ENCODE measurements at places on chromosomes 7 and 10.

DNA sequence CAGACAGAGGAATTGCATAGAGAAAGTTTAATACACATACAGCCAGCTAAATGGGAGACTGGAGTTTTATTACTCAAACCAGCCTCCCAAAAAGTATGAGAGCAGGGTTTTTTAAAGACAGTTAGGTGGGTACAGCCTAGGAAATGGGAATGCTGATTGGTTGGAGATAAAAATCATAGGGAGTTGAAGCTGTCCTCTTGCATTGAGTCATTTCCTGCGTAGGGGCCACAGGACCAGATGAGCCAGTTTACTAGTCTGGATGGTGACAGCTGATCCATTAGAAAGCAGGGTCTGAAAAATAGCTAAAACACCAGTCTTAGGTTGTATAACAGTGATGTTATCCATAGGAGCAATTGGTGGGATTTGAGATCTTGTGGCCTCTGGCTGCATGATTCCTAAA, 76.1 kb upstream of the POM121L12 start:
- DNase-seq = no peak

GRCh38 chr7:80185571-80185970, 50.9 kb downstream of the GNAI1 start:
- no peak for DNase-seq

GRCh38 chr10:74238516-74238915, 87.5 kb downstream of the ADK start:
- DNase-seq = no peak

- no peak for DNase-seq
Measured at GRCh38 chr7:132404261-132404660, 172.0 kb downstream of the PLXNA4 start.

GRCh38 chr7:102432442-102433218, 745 bp upstream of the ORAI2 start:
- DNase-seq = peak; percentile 81

DNA sequence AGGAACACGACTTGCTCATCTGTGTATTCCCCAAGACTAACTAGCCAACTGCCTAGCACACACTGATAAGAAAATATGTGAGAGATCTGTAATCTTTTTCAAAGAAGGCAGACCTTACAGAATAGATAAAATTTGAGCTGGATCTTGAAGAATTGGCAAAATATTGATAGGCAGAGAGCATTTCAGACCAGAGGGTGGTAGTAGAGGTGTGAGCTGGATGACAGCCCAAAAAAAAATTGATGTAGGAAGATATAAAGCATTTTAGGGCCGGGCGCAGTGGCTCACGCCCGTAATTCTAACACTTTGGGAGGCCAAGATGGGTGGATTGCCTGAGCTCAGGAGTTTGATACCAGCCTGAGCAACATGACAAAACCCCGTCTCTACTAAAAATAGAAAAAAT, 1.2 kb upstream of the ZNF746 start:
- no peak for DNase-seq

DNA sequence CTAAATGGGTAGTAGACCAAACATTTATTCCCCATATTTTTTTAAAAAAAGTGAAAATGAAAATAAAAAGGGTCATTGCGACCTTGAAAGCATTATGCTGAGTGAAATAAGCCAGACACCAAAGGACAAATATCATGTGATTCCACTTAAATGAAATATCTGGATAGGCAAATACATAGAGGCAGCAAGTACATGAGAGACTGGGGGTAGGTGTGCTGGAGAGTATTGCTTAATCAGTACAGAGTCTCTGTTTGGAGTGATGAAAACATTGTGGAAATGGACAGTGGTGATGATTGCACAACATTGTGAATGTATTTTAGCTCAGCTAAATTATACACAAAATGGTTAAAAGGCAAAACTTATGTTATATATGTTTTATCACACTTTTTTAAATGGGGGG, 169.4 kb downstream of the AKR1D1 start:
- DNase-seq = no peak

DNA sequence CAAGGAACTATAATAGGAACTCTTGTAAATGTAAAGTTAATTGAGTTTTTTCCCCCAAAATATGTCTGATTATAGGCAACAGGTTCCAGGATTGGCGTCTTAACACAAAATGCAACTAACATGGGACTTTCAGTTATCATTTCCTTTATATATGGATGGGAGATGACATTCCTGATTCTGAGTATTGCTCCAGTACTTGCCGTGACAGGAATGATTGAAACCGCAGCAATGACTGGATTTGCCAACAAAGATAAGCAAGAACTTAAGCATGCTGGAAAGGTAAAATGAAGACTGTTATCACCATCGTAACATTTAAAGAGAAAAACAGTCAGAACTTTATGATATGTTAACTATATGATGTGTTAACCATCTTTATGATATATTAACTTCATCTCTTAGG, 63.7 kb downstream of the SP8 start:
- DNase-seq = no peak

DNA sequence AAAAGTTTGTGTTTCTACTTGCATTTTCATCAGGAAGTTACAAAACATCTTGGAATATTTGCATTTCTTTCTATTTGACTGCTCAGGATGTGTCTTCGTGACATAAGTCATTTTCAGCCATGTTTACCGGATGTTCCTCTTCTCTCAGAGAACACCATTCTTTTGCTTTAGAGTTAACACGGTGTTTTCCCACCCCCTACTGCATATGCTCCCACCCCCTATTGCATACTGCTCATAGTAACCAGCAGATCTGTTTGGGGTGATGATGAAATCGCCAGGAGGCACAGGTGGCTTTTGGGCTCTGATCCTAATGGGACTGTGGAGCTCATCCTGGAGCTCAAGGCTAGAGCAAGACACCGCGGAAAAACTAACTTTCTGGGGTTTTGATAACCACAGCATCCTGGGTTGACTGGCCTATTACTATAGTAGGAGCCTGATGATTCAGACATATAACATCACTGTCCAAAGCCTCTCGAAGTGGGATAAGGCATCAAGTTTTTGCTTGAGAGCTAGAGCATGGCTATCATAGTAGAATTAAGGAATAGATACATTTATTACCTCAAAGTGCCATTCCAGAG, 65.1 kb upstream of the BET1 start:
- DNase-seq = no peak

DNA sequence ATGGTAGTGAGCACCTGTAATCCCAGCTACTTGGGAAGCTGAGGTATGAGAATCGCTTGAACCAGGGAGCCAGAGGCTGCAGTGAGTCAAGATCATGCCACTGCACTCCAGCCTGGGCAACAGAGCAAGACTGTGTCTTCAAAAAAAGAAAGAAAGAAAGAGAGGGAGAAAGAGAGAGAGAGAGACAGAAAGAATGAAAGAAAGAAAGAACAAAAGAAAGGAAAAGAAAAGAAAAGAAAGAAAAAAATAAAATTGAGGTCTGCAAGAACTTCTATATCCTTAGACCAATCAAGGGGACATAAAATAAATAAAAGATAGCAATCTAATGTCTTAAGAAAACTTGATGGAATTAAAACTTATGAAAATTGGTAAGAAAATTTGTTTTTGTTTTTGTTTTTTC, 34.9 kb upstream of the PARD3 start:
- DNase-seq = no peak

GRCh38 chr7:107907790-107908189, 16.8 kb downstream of the DLD start:
- no peak for DNase-seq

DNA sequence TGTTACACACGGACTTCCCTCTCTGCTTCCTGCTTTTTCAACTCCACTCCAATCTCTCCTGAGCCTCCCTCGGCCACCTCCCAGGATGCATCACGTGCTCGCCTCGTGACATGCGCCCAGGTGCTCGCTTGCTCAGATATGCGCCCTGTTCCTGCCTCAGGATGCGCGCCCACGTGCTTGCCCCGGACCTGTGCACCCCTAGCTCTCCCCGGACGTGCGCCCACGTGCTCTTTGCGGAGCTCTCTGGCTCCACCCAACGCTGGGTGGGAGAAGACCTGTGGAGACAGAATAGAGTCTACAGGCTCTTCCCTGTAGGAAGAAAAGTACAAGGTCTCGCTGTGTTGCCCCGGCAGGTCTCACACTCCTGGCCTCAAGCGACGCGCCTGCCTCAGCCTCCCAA, 23.1 kb downstream of the PARD3 start:
- DNase-seq = no peak

GRCh38 chr10:46305079-46305818, 18.5 kb downstream of the ANTXRL start:
- no peak for DNase-seq

DNA sequence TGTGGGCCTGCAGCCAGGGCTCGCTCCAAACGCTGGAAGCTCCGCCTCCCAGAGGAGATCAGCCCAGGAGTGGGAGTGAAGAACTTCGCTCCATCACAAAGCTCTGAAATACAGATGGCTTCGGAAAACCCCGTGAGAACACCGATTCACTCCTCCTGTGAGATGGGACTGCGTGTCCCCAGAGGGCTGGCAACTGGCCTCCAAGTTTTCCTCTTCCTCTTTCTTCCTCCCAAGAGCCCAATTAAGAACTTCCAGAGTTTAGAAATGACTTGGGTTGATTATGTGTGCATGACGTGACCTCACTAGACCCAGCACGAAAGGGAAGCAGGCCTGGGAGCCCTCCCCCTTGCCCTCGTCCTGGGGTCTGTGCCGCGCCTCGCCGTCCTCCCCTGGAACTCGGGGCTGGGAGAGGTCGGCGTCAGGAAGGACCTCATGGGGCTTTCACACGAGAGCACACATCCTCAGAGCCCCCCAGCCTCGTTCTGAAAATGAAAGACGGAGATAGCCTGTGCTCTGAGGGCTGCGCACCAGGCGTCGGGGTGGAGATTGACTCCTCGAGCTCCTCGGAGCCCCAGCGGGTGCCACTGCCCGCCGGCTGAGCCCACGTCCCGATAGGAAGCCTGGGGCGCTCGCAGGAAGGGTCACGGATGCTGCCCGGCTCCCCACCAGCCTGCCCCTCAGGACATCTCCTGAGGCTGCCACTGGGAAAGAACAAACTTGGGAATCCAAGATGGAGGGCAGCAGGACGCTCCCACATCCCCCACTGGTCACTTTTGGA, 37.8 kb downstream of the PTPRN2 start:
- peak; percentile 19 for DNase-seq

GRCh38 chr7:28747404-28747803, 210.7 kb downstream of the TRIL start:
- no peak for DNase-seq

- DNase-seq = no peak
Measured at GRCh38 chr7:30436518-30436917, 42.1 kb downstream of the NOD1 start.

DNA sequence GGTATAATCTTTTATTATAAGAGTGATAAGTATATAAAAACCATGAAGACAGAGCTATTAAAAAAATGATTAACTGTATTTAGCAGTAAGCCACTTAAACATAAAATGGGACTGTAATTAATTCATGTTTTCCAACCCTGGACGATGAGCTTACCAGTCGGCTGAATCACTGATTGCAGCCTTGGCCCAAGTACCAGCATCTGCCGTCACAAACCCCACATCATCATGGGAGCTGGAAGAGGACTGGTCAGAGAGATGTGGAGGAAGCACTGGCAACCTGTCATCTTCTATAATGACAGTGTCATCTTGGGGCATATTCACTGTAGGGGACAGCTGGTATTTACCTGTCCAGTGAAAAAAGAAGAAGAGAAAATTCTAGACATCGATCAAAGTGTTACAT, 473.6 kb downstream of the PARD3 start:
- DNase-seq = no peak

DNA sequence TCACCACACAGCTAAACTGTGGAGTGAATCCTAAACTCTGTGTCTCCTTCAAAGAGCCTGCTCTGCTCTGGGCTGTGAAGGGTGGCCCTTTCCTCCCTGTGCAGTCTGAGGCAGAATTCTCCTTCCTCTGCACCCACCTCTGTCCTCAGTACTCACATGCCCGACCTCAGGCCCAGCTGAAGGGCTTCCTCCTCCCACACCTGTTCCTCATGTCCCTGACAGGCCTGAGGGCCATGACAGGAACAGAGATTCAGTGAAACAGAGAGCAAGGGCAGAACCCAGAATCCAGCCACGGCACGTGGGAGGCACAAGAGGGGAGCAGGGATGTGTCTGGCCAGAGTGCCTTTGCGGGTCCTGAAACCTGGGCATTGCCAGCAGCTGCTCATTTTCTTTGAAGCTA, 13.9 kb downstream of the CREB3L2 start:
- DNase-seq = peak; percentile 44

DNA sequence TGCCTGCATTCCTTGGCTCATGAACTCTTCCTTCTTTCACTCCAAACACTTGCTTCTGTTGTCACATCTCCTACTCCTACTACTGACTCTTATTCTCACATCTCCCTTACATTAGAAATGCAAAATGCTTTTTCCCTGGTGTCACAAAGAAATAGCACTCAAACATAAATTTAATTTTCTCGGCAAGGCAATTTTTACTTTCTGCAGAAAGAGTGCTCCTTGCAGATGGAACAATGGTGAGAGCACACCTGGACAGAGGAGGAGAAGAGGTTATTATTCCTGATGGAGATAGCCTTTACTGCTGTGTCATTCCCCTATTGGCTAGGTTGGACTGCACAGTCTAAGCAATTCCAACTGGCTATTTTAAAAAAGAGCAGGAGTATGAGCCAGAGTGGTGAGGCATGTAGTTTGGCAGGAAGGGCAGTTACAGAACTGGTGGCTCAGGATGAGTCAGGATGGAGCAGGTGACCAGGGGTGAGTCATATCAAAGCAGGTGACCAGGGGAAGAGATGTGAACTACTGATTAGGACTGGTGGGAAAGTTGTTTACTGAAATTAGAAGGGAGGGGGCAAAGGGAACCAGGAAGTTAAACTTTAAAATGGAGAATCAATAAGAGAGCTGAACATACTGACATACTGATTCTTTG, 52.9 kb downstream of the CYP2C9 start:
- no peak for DNase-seq

GRCh38 chr7:14351167-14351566, 361.7 kb upstream of the ETV1 start:
- no peak for DNase-seq

GRCh38 chr10:29840516-29841276, 205.9 kb upstream of the SVIL start:
- DNase-seq = peak; percentile 64

DNA sequence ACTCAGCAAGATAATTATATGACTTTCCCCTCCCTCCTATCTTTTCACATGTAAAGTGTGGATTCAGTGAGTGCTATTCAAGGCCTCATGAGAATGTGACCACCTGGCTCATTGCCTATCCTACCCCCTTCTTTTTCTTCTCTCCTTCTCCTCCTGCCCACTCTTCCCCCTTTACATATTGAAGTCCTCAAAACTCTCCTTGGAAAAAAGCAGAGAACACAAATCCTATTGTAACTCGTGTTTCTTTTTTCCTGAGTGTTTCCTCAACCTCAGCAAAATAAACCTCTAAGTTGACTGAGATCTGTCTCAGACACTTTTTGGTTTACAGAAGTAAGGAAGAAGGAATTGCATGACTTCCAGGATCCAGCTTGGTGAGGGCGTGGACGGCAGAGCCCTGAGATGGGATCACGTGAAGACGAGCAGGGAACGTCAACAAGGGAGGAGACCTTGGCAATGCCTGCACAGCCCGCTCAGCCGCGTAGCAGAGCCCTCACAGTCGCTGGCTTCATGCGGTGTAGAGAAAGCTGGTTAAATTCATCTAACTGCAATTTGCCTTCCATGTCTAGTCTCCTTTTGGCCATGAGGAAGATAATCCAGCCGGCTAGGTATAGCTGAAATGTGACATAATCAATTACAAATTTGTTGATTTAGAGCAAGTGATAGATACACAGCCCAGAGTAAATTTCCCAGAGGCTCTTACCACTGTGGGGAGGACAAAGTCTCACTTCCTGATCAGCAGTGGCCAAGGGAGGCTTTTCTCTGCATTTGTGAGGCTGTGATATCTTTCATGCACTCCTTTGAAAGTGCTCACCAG, 75.7 kb downstream of the LYZL2 start:
- DNase-seq = peak; percentile 76

- DNase-seq = no peak
Measured at GRCh38 chr7:137110535-137110934, 233.0 kb downstream of the PTN start.

- no peak for DNase-seq
Measured at GRCh38 chr7:81833401-81833800, 63.6 kb upstream of the HGF start.
